Fibroblast of skin of abdomen (primary cell): ENCODE measurements at places on chromosomes 1 and 21.

- no peak for DNase-seq
These were observed 168.5 kb downstream of the ACTL8 start for GRCh38 chr1:17923666-17924065.

- peak; percentile 63 for DNase-seq
These were observed 18.8 kb downstream of the TNFRSF9 start for GRCh38 chr1:7921796-7922195.

DNA sequence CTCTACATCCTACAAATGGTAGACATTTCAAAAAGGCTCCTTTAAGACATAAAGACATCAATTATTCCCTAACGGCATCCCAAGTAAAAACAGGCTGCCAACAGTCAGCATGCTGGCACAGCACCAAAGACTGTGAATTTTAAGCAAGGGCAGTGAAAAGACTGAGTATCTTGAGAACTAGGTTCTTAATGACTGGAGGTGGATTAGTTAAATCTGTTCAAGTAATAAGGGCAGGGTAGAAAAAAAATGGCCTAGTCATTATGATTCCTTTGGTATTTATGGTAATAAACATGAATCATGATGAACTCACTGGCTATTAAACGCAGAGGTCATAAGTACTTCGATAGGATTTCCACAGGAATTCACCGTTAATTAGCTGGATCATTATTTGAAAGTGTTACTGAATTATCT, 75.2 kb downstream of the KIFAP3 start:
- DNase-seq: peak; percentile 93

- peak; percentile 21 for DNase-seq
These were observed 33.2 kb upstream of the PAX7 start for GRCh38 chr1:18597160-18598042.

DNA sequence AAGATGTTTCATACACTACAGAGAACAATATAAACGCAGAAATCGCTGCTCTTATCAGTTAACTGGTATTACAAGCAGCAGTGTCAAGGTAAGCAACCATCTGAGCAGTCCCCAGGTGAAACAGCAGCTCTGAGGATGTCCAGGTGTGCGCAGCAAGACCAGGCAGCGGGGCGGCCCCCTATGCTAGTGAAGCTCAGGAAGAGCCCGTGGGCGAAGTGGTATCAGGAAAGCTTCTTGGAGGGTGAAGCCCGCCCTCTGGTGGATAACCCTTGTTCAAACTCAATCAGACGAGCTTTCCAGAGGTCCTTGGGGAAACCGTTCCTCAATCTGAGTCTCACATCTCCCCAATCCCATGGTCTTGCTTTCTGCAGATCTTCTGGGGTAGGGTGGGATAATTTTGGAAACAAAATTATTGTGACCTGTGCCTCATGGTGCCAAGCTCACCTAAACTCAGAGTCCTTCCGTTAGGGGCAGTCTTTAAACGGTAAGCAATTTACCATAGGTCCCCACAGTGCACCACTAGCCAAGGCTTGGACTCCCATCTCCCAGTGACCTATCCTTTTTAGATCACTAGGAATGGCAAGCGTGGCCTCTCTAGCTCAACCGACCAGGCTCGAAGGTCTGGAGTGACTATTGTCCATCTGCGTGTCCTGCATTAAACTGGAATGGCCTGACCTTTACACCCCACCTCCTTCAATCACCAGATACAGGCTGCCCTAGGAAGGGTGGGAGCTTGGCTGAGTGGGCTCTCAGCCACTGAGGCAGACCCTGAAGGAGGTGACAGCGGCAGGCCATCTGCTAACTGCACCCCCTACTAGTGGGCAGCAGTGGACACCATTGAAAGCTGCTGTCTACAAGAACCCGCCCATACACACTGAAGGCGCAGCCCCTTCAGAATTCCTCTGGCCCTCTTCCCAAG, 13.6 kb upstream of the FAM110D start:
- DNase-seq: peak; percentile 71

GRCh38 chr1:53256511-53257453, 18.5 kb upstream of the MAGOH start:
- no peak for DNase-seq

DNA sequence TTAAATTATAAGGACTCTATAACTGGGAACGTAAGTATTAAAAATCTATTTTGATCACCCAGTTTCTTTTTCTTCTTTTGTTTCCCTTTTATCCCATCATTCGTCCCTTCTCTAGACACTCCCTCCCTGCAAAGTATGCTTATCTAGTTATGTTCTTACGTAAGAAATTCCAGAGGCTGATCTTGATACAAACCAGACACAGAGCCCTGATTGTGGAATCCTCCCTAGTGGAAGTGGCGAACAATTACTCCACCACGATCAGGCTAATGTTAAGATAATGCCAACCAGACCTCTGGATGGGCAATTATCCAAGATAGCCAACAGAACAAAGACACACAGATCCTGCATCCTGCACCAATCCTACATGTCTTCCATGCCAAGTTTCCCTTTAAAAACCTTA, 1557.4 kb downstream of the PLA2G4A start:
- peak; percentile 41 for DNase-seq

DNA sequence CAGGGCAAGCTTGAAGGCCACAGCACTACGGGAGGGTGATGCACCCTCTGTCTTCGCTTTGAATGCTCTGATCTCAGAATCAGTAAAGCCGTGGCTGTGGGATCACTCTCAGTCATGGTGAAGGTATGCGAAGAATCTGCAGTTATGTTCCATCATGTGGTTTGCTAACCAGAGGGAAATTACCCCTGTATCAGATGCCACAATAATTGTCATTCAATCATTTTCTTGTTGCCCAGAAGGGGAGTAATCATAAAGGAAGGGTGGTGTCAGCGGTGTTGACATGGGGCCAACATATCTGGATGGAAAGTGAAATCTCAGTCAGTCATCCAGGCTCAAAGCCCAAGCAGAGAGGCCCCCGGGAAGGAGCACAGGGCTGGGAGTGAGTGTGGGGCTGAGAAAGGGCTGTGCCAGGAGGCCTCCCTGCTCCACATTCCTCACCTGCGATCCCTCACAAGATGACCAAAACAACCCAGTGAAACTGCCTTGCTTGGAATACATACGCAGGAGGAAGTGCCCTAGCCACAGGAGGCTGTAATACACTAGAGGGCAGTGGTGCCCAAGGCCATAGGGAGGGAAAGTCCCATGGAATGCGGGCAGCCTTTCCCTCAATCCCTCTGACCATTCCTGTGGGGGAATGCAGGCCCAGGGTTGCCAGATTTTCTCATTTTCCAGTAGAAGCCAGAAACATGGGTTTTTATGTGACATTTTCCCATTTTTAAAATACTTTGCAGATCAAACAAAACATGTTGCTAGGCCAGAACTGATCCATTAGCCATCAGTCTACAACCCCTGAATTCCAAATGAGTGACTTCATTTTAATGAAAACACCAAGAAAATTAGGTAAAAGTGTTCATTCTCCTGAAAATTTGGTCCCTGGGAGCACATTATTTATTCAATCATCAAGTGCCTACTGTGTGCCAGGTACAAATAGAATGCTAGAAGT, 95.7 kb upstream of the VANGL1 start:
- peak; percentile 98 for DNase-seq

DNA sequence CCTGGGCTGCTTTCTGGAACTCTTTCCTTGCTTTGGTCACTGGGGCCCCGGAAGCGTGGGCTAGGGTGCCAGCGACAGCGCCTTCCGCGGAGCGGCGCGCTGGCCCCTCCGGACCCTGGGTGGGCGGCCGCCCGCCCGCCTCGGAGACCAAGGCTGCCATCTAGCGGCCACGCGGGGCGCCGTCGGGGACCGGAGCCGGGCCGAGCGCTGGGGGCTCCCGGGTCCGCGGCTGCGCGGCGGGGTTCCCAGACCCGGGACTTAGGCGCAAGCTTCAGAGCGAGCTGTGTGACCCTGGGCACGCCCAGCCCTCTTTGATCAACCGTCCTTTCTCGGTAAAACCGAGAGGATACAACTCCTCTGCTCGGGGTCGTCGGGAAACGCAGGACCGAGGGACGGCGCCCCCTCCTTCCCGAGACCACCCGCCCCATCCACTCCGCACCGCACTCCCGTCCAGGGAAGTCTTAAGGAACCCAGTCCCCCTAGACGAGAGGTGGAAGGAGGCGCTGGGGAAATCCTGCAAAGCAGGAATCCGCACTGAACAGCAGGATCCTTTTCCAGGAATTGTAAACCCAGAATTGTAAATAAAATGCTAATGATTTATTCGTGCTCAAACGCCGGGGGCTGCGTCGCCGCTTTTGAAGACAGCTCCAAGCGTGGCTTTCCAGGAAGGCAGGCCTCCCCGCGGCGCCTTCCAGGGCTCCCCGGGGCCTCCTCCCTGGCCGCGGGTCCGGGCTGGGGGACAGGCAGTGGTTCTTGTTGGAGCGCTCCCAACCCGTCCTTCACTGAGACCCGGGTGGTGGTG, 41.2 kb downstream of the RRAGC start:
- DNase-seq: no peak

DNA sequence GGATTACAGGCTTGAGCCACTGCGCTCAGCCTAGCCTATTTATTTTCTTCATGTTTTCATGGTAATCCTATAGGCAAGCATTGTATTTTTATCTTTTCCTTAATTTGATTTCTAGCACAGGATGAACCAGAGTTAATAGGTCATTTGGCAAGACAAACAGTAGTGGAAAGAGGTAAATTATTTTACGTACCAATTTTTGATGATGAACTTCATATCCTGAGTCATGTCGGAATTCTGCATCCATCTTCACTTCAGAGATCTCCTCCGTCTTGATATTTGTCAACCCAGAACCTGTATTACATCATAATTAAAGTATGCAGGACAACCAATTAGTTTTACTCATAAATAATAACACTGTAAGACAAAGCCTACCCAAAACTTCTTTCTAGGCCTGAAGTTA, 162.6 kb downstream of the GABPA start:
- no peak for DNase-seq

DNA sequence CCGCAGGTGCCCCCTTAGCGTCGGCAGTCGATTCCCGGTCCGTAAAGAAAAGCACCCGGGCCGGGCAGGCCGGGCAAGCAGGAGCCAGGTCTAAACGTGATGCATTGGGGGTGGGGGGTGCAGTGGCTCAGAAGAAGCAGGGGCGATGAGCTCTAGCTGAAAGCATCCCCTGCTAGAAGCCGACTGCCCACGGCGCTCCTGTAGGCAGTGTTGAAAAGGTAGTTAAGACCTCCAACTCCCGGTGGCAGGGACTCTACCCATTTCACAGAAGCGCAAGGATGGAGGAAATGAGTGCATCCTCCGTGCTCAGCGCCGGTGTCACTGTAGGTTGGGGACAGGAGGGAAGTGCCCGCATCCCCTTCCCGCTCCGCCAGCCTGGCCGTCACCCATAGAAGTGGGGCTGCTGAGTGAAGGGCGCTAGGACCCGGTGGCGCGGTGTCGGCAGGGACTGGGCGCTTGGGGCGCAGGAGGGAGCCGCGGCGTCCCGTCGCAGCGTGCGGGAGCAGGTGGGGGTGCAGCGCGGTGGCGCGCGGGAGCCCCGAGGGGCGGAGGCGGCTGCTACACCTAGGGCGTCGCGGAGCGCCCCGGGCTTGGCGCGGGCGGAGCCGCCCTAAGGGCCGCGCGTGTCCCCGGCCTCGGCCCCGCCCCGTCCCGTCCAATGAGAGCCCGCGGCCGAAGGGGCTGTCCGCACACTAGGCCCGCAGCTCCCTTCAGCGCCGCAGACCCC, at the start of gene WNT2B:
Gene WNT2B (plus strand): TSS at position 688 of the 727 bp plus-strand sequence. CDS start 298 bp downstream, outside the sequence.
- DNase-seq: no peak

DNA sequence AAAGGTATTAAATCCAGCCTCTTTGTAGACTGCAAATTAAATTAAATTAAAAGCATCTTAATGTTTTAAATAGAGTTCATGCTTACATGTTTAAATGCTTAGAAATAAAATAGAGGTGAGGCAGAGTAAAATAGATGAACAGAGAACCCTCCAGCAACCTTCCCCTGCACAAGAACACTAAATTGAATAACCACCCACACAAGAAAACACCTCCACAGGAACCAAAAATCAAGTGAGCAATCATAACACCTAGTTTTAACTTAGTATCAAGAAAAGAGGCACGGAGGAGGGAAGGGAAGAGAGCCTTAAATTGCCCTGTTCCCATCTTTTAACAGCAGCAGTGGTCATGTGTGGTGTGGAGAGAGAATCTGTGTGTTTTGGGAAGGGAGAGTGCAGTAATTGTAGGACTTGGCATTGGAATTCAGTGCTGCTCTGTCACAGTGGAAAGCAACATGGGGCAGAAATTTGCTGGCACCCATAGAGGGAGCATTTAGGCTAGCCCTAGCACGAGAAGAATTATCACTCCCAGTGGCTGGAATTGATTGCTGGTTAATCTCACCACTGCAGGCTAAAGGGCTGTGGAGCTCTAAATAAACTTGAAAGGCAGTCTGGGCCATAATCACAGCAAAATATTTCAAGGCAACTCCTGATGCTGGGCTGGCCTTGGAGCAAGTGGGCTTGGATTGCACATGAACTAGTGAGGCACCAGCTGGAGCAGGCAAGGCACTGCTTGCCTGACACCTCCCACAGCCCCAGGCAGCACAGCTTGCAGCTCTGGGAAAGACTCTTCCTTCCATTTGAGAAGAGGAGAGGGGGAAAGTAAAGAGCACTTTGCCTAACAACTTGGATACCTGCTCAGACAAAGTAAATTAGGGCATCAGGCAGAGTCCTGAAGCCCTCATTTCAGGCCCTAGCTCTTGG, 1478.8 kb downstream of the NCAM2 start:
- no peak for DNase-seq

DNA sequence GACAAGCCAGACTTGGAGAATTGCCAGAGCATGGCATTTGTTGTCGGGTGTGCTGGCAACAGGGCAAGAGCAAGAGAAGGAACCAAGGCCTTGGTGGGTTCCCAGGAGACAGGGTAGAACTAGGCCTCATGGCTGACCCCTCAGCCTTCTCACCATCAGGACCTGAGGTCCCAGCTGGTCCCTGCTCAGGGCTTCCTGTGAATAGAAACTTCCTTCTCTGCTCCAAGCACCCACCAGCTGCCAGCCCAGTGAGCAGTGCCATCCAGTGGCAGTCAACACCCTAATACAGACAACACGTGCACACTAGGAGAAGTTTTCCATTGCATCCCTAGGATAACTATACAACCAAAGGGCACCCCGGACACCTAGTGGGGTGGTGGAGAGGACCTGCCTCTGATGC, 22.8 kb downstream of the S100A6 start:
- no peak for DNase-seq
